ENCODE measurements at places on chromosomes 11 and 22.

GRCh38 chr22:35697142-35697541 lies 20.5 kb upstream of the APOL5 start:
- peak; percentile 58 for DNase-seq

DNA sequence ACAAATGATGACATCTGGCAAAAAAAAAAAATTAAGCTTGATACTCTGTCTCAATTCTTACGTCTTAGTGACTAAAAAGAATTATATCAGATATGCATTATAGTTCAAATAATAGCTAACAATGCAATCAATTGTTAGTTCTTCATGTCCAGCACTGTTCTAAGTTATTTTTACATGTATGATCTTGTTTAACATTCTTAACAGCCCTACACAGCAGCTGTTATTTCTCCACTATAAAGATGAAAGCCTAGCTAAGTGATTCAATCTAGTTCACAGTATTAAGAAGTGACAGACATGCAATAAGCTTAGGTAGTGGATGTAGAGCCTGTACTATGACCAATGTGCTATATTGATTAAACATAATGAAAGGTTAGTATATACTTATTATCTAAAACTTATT lies 4.1 kb downstream of the ZNF214 start:
- no peak for DNase-seq

DNA sequence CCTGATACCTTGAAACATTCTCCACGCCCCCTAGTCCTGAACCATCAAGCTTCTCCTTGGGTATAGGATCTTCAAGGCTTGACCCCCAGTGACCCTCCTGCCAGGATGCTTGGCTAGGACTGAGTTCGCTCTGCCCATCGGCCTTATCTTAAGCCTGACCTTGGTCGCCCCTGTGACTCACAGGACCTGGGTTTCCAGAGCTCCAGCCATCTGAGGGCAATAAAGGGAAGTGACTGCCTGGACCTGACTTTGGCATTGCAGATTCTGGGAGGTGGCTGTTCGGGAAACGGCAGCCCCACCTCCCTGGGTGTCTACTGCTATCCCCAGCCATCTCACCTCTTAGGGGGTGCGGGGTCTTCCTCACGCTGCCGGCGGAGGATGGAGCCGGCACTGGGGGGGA lies 15.4 kb downstream of the CARD10 start:
- DNase-seq = no peak

GRCh38 chr11:4164884-4165590 lies 70.4 kb downstream of the RRM1 start:
- no peak for DNase-seq

DNA sequence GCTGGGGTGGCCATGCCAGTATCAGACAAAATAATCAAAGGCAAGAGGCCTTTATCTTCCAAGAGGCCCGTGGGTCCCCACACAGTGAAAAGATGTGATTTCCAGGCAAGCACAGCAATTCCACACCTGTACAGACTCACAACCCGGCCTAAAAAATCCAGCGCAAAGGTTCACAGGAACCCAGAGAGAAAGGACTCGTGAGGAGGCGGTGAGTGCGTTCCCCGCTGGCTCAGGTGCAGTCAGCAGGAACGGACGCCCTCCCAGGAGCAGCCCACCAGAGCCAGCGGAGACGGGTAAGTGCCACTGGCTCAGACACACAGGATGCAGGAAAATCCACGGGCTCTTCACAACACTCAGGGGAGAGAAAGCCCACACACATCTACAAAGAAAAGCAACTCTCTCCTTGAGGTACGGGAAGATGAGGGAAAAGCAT lies 4.4 kb downstream of the TOLLIP start:
- no peak for DNase-seq

Data from T-helper 2 cell treated with Interferon-gamma antibody and Interleukin-4, amounts not matched to agents 5 μg/mL and 100 μg/mL, for 36 hours (primary cell).